ENCODE measurements at places on chromosomes 5 and 9.

DNA sequence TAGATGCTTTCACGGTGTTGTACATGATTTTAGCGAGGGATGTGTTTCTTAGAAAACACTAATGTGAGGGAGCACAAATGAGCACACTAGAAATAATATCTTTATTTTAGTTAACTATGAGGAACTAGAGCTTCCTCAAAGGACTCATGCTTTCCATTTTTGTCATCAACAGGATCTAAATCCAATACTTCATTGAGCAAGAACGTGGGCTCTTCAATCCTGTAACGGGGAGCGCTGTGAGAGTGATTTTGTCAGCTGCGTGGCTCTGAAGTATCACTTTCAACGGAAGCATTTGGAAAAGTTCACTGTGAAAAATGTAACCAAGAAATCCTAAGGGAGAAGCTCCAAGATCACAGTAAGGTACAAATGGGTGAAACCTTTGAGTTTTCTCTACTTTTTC, 93.2 kb downstream of the LIX1 start:
- no peak for DNase-seq

DNA sequence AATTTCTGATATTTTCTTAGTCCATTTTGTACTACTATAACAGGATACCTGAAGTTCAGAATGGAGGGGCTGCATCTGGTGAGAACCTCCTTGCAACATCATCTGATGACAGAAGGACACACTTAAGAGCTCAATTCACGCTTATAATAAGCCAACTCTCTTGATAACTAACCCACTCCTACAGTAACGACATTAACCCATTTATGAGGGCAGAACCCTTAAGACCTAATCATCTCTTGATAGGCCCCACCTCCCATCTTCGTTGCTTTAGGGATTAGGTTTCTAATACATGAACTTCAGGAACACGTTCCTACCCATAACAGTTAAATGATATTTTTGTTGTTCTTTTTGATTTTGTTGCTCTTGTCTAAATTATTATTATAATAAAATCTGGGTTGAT, 69.4 kb downstream of the TNPO1 start:
- no peak for DNase-seq

DNA sequence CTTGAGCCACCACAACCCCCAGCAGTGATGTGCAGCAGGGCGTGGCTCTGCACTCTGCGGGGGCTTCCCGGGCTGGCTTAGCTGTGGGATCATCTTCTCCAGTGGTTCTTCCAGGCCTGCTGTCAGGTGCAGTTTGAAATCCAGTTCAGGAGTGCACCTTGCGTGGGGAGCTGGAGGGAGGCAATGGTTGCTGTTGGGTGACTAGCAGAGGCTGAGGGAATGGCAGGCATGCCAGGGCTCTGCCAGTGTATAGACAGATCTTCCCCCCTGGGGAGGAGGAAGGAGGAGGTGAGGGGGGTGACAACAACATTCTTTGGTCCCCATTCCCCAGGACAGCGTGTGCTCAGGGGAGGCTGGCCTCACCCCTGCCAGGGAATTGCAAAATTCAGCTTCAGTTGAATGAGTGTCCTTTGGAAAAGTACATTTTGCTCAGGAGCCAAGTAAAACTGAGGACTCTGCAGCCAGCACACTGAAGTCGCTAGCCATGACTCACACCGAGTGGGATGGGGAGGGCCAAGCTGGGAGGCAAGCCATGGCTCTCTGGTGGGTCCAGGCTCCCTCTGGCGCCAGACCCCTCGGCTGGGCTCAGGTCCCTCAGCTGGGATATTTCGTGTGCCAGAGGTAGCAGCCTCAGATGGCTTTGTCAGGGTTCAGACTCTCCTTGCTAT, 35.0 kb downstream of the ERGIC1 start:
- peak; percentile 42 for DNase-seq

GRCh38 chr5:1336749-1337488, 8.0 kb downstream of the CLPTM1L start:
- DNase-seq: no peak

- DNase-seq: no peak
Observed at GRCh38 chr5:143842920-143843319, 31.0 kb downstream of the HMHB1 start.

DNA sequence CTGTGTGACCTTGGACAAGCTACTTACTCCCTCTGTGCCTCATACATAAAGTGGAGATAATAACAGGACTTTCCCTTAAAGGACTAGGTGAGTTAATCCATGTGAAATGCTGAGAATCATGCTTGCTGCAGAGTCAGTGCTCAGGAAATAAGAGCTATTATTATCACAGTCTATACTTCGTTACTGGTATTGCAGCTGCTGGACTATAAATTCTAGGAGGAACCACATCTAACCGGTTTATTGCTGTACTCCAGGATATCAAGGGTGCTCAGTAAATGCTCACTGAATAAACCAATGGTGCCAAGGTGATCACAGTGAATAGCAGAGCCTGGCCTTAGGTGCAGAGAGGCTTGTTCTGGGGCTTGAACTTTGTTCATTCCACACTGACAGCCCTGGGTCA, 69.3 kb downstream of the HSPA4 start:
- no peak for DNase-seq

GRCh38 chr5:143350751-143351602, 52.5 kb downstream of the NR3C1 start:
- DNase-seq: peak; percentile 37

- DNase-seq: no peak
Observed at GRCh38 chr5:68544648-68545552, 329.3 kb downstream of the PIK3R1 start.

- DNase-seq: no peak
Observed at GRCh38 chr5:171437286-171437821, 17.9 kb downstream of the FGF18 start.

DNA sequence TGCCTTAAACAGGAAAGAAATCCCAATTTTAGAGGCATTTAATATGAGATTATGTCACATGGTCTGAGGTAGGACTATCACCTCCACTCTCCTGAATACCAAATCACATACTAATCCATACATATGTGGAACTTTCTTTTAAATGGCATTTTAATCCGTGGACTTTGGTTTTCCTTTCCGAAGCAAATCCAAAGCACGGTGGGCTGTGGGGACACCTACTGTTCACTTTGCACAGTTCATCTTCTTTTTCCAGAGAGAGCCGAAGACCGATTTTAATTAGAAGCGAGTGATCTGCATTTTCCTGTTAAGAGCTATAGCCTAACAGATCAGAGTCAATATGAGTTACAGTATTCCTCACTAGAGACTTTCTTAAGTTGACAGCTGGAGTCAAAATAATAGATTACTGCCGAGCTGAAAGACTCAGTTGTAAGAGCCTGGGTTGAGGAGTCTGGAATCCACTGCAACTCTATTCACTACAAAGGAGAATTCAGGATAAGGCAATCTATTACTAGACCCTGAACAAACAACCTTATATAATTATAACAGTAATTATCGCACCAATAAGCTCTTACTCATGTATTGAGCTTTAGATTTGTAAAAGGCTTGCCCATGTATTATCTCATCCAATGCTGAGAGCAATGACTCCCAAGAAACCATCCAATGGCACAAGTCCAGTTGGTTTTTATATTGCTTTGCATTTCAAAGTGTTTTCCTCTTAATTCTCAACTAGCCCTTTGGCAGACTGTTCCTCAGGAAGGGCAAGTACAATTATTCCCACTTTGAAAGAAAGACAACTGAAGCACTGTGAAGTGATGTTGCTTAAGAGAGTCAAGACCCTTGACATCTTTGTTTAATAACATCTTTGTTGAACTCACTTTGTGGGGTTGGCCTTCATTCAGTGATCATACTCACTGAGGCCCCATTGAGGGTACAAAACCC, 144.7 kb downstream of the TRPM6 start:
- no peak for DNase-seq

GRCh38 chr9:77021291-77021894, 1.9 kb downstream of the FOXB2 start:
- no peak for DNase-seq

GRCh38 chr5:39494534-39494933, 69.8 kb upstream of the DAB2 start:
- no peak for DNase-seq

GRCh38 chr9:137989156-137989555, 111.6 kb downstream of the CACNA1B start:
- DNase-seq: no peak

DNA sequence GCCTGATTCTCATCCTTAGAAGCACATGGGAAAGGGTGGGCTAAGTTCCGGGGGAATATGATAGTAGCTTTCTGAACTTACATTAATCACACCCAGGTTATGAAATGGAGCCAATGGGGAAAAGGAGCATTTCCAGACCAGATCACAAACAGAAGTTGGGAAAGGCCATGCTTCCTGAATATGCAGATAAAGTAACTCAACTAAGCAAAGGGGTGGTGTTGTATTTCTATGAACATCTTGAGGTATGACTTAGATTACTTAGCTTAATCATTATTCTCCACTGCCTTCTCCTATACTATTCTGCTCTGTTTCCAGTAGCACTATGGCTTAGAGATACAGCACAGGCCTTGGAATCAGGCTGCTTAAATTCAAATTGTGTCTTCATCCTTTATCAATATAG, 10.5 kb downstream of the C5orf46 start:
- no peak for DNase-seq

DNA sequence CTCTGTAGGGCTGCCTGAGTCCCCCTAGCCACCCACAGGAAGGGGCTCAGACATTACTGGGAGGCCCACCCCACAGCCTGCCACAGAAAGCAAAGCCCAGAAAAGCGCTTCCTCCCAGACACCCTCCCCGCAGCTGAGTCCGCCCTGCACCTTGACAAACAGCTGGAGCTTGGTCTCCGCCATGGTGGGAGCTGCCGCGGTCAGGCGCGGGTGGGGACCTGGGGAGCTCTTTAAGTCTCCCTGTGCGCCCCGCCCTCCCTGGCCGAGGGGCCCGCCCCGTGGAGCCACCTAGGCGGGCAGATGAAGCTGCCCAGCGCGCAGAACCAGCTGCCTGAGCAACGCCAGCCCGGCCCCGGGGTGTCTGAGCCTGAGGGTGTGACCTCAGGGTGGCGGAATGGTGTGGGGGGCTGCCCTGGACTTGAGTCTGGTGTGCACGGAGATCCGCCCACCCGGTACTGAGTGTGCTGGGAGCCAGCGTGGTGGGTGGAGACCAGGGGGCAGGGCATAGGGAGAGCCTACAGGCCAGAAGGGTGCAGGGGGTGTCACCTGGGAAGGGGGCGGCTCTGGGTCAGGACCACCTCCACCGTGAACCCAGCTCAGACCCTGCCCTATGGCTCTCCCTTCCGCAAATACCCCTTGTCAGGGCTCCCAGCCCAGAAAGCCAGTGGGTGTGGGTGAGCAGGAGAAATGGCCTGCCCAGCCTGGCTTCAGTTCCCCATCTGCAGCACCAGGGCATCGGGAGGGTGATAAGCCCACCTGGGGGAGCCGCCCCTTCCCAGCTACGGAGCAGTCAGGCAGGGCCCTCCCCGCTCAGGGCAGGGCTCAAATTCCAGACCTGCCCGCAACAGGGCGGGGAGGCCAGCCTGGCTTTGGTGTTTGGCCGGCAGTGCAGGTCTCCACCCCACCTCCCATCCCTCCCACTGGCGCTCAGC, at the start of gene CLIC3:
Gene CLIC3 (minus strand): TSS at position 208 of the 932 bp plus-strand sequence. CDS start 25 bp downstream, at position 183.
- no peak for DNase-seq

GRCh38 chr9:131464354-131465000, 38.2 kb upstream of the POMT1 start:
- DNase-seq: no peak

DNA sequence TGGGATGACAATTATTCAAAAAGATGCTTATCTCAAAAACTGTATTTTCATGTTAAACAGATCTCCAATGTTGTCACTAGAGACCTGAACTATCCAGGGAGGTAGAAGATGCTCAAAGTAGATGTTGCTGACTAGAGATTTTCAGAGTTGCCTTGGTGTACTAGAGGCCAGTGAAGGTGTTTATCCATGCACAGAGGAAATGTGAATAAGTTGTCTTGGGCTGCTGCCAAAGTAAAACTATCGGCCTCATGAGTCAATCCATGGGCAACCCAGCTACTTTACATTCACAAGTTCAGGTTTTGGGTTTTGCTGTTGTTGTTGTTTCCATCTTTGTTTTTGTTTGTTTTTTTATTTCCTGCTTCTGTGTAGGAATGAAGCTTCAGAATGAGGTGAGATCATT, 141.1 kb upstream of the RANBP3L start:
- peak; percentile 29 for DNase-seq

GRCh38 chr5:137035480-137035878, 463.6 kb downstream of the SPOCK1 start:
- DNase-seq: no peak

DNA sequence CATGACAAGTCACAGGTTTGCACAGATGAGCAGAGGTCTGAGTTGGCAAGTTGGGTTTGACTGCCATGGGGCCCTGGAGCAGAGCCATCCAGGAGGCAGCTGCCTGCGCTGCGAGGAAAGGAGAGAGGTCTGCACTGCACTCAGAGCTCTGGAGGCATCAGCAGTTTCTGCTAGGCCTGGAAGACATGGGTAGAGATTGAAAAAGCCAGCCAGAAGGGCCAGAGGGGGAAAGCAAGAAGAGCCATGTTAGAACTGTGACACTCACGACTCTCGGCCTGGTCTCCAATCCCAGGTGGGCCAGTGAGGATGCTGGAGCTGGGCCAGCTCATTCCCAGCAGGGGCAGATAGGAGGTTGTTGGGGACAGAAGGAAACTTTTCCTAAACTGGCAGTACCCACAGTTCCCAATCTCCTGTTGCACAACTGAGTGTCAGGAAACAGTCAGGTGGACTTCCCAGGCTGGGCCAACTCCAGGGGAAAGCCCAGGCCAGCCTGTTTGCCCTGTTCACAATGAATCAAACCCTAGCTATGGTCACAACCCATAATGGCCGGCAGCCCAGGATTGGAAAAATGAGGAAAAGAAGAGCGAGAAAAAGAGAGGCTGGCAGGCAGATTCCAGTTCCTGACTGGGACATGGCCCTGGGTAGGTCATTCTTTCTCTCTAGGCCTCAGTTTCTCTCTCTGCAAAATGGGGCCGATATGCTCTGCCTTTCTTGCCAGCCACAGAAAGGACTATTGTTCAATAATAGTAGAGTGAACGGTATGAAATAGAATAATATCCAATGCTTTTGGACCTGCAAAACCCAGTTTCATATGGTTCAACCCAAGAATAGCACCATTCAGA, 7.8 kb upstream of the ORM1 start:
- DNase-seq: no peak

- DNase-seq: no peak
Observed at GRCh38 chr5:137356127-137356526, 143.0 kb downstream of the SPOCK1 start.

DNA sequence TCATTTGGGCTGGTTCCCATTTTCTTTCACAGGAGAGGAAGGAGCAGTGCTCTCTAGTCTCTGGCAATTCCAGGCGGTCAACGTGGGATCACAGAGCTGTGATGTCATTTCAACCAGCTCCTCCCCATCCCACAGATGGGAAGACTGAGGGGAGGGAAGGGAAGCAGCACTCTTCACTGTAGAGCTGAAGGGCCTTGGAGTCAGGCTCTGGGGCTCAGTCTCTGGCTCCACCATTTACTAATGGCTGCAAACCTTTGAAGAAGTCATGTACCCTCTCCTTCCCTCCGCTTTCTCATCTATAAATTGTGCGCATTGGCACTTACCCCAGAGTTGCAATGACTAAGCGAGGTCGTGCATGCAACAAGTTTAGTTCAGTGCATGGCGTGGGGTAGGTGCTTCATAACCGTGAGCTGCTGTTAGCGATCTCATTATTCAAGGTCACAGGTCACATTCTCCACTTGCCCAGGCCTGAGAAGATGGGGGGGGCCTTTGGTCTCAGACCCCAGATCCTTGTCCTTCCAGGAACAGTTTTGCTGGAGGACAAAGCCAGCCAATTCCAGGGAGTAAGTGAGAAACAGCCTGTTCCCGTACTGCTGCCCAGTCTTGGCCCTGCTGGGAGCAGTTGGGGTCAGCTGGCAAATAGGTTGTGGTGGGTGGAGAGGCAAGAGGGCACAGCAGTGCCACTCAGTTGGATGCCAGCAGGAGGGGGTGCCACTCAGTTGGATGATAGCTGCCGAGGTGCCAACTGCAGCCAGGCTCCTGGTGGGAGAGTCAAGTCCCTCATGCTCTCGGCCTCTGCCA, 136.7 kb downstream of the RGS3 start:
- DNase-seq: no peak

Measured in hematopoietic multipotent progenitor cell treated with erythropoietin and hydrocortisone succinate and interleukin-3 and kit ligand, for 17 days (in vitro differentiated cells).